ENCODE measurements at places on chromosomes 16 and 17.

GRCh38 chr16:78684655-78685375 lies 585.4 kb downstream of the WWOX start:
- no peak for DNase-seq

- peak; percentile 36 for DNase-seq
Measured at GRCh38 chr16:10981697-10982216, 37.4 kb downstream of the CLEC16A start.

DNA sequence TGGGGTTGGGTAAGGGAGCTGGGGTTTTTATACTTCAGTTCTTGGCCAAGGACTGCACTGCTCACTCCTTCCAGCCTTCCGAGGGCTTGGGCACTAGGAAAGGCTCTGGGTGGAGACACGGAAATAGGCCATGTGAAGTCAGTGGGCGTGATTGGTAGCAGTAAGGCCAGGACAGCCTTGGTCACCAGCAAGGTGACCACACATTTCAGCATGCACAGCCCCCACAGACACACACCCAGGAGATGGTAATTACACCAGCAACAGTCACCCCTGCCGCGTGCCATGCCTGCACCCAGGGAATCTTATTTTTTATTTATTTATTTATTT lies 252.5 kb downstream of the SEC14L1 start:
- no peak for DNase-seq

DNA sequence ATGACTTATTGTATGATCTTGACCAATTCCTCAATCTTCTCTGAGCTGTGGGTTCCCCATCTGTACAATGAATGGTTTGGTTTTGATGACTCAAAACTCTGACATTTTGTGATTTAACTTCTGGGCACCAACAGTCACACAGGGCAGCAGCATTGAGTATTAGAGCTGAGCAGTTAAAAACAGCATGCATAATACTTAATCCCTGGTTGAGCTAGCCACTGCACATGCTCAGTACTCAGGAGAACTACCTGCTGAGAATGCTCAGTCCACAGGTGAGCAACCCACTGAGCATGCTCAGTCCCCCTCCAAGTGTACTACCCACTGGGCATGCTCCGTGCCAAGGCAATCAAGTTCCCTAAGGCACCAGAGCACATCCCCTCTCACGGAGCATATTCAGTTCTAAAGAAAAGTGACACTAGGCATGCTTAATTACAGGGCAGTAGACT lies 68.7 kb downstream of the AIPL1 start:
- DNase-seq: no peak

GRCh38 chr17:47117386-47117785 lies 71.7 kb downstream of the CDC27 start:
- no peak for DNase-seq

DNA sequence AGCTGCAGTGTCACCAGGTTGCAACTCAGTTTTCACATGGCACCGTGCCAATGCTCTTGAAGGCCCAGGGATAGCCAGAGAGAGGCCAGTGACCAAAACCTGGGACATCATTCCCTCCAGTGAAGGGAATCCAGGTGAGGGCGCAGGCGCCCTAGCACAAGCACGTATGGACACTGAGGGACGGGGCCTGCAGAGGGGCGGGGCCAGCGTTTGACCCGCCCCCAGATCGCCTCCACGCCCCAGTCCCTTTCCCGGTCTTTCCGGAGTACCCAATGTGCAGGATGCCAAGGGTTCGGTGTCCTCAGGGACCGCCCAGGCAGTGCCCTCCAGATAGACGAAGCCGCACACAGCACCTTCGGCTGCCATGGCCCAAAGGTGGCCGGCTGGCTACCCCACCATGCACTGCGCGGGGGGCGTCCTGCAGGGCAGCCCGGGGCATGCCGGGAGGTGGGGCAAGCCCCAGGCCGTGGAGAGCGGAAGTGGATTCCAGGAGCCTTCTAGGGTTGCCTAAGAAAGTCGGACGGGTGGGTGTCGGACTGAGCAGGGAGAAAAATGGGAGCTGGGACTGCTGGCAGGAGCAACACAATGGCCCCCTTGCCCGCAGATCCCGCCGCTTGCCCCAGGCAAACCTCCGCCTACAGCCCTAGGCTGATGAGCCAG lies 4.6 kb downstream of the SLC12A4 start:
- no peak for DNase-seq

- DNase-seq: peak; percentile 51
Measured at GRCh38 chr17:7046127-7046724, 2.3 kb upstream of the SLC16A11 start.

DNA sequence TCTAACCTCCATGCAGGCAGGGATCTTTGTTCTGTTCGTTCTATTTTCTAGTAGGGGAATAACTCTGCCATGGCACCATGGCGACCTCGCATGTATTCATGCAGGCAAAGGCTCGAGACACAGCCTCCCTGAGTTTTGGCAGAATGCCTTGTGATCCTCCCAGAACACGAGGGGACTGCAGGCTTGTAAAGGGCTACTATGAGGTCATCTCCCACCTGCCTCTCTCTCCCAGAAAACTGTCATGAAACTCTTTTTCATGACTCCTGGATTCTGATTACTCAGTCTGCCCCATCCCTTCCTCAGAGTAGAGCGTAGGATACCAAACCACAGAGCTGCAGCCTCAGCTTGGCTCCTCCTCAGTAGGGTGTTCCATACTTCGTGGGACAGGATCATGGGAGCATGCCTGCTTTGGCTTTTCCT lies 64.3 kb downstream of the IGF2BP1 start:
- no peak for DNase-seq

GRCh38 chr16:14181371-14182050 lies 110.4 kb downstream of the MRTFB start:
- DNase-seq: no peak

Measured in CD4-positive, alpha-beta T cell treated with Interferon alpha-2 for 1 hour (primary cell).